ENCODE measurements at places on chromosomes 7 and 10.
A peak's percentile ranks its signal among the peaks of the same experiment; 100 is the strongest.

- no peak for DNase-seq
Measured at GRCh38 chr7:7817748-7818147, 99.3 kb upstream of the RPA3 start.

GRCh38 chr7:91180746-91181145 is 83.5 kb upstream of the FZD1 start:
- DNase-seq = no peak

DNA sequence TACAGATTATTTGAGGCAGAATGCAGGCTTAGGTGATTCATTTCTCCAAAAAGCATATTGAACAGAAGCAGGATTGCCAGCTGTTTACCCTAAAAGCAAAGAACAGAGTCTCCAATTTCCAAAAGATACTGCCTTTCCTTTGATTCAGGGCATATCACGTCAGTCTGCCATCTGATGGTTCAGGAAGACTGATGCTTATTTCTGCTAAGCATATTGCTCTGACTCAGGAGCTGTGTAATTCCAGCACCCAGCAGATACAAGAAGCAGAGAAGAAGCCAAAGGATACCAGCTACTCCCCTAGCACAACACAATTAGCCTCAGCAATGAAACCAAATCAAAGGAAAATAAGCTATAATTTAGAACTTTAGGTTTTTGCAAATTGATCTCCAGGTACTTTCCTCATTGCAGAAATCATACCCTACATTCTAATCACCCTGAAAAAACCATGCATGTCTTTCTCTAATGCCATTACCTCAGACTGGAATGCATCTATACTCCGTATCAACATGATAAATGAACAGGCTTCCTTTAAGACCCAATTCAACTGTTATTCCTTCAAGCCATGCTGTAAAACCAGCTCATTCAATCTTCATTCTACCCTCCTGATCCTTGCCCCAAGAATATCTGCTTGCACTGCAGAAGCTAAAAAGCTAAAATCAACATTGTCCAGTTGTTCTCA is 55.1 kb downstream of the ABI1 start:
- peak; percentile 52 for DNase-seq

DNA sequence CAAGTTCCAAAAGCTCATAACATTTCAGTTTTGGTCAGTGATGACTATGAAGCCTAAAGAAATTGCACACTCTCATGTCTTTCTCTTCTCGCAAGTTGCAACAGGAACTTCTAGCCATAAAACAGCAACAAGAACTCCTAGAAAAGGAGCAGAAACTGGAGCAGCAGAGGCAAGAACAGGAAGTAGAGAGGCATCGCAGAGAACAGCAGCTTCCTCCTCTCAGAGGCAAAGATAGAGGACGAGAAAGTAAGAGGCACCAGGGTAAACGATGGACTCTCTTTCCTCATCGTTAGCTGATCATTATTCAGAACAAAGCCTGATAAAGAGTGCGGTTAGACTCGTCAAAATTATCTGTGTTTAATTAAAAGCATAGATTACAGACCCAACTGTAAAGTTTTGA is 94.7 kb downstream of the HDAC9 start:
- DNase-seq = peak; percentile 47

GRCh38 chr10:96863922-96864543 is 31.9 kb downstream of the LCOR start:
- DNase-seq = peak; percentile 73

DNA sequence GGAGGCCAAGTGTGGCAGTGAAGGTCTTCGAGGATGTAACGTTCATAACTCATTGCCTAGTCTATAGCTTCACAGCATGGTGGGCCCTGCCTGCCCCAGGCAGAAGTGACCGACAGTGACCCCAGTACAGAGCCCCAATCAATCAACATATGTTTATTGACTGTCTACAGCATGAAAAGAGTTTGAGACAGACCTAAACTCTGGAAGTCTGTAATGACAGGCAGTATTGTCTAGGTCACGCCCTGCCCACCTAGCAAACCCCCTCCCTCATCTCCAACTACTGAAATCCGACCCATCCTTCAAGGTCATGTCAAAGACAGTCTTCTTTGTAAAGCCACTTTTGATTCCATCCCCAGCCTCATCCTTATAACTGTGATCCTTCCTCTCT is 43.9 kb downstream of the LYZL1 start:
- DNase-seq = no peak

DNA sequence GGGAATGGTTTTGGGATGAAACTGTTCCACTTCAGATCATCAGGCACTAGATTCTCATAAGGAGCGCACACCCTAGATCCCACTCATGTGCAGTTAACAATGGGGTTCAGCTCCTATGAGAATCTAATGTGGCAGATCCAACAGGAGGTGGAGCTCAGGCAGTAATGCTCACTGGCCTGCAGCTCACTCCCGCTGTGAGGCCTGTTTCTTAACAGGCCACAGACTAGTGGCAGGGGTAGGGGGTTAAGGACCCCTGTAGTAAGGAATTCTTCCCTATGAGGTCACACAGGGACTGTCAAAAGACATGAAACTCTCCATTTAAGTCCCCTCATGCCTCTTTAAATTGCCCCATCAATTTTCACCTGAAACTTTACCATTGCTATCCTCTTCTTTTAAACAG is 8.0 kb downstream of the HGF start:
- DNase-seq = no peak

GRCh38 chr10:27446091-27446918 is 57.8 kb upstream of the RAB18 start:
- DNase-seq = peak; percentile 71

- no peak for DNase-seq
Measured at GRCh38 chr10:649445-649797, 40.0 kb downstream of the DIP2C start.

DNA sequence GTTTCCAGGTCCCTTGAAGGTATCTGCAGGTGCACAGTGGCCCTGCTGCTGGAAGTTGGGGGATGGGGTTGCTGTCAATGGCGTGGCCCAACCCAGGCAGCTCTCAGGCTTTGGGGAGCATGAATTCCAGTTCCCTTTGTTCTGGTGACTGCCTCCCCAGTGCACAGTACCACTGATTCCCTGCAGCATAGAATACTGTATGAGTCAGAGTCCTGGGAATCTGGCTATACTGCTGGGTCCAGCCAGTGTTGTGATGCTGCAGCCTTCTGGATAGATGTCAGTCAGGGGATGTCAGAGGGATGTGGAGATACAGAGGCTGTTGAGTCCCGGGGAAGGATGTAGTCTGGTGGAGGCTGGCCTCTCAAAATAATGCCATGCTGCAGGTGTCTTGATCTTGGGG is 99.3 kb downstream of the LANCL2 start:
- DNase-seq = no peak

GRCh38 chr10:102242118-102242485 is 790 bp upstream of the PITX3 start:
- peak; percentile 52 for DNase-seq

- DNase-seq = no peak
Measured at GRCh38 chr7:35993113-35993512, 159.9 kb upstream of the EEPD1 start.

DNA sequence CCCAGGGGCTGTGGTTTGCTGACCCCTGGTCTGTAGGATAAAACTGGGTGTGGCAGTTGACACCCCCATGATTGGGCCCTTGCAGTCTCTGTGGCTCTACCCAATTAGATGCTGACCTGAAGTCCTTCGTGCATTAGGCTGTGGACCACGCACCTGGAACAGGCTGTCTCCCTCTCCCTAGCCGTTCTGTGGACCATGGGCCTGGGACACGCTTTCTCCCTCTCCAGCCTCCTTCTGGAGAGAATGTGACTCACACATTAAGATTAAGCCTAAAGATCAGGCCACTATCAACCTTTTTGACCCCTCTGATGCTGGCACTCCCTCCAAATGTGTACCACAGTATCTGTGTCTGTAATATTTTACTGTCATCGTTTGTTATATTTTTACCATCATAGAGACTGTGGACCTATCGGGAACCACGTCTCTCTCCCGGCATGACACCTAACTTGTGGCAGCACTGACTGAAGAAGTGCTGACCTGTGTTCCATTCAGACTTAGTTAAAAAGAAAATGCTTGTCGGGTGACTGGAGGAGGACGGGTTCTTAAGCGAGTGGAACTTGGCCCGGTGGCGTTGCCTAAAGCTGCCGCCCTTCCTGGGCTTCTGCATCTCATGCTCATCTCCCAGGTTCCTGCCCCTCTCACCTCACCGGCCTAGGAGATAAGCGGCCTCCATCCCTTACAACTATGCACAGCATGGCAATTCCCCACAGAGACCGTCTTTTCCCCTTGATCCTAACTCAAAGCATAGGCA is 92.8 kb downstream of the WDR37 start:
- DNase-seq = no peak

DNA sequence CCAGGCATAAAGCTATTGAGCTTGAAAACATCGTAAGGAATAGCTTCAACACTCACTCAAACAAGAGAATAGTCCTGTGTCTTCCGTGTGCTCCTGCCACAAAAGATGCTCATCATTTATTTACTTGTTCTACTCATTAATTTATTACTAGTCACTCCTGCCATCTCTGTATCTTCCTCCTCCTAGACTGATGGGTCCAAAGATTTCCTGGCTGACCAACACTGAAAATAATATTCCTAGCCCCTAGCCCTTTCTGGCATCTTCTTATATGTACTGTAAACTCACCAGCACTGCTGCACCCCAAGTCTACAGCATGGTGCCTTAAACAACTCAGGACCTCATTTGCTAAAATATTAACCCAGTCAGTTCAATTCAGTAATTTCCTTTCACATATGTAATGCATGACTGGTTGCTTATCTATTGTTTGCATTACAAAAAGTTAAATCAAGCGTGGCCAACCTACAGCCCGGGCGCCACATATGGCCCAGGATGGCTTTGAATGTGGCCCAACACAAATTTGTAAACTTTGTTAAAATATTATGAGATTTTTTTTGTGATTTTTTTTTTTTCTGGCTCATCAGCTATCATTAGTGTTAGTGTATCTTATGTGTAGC is 86.7 kb upstream of the GSDME start:
- DNase-seq = no peak

DNA sequence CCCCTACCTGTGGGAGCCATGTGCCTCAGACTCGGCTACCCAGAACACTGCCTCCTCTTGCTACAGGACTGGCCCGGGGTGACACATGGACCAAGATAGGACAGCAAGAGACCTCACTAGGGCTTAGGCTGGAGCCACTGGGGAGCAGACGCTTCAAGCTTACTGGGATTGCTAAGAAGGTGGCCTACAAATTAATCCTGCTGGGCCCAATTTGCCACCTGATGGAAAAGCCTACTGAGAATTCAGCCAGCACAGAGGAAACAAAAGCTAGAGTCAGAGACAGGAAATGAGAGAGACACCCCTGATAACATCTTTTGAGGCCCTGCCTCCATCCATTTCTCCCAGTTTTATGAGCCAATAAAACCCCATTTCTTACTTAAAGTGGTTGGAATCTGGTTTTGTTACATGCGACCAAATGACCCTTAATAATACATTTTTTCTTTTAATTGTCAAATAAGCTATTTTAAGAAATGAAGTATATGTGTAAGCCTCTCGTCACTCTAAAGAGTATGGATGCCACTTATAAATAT is 282.1 kb downstream of the CXCL12 start:
- DNase-seq = no peak
